H4 (cell line): ENCODE measurements at places on chromosomes 6 and 20. TPM values are rescaled to one million over a fixed set of nuclear protein-coding genes. Genes with fewer than 3 reads are reported as not detected.
A peak's percentile ranks its signal among the peaks of the same experiment; 100 is the strongest.

DNA sequence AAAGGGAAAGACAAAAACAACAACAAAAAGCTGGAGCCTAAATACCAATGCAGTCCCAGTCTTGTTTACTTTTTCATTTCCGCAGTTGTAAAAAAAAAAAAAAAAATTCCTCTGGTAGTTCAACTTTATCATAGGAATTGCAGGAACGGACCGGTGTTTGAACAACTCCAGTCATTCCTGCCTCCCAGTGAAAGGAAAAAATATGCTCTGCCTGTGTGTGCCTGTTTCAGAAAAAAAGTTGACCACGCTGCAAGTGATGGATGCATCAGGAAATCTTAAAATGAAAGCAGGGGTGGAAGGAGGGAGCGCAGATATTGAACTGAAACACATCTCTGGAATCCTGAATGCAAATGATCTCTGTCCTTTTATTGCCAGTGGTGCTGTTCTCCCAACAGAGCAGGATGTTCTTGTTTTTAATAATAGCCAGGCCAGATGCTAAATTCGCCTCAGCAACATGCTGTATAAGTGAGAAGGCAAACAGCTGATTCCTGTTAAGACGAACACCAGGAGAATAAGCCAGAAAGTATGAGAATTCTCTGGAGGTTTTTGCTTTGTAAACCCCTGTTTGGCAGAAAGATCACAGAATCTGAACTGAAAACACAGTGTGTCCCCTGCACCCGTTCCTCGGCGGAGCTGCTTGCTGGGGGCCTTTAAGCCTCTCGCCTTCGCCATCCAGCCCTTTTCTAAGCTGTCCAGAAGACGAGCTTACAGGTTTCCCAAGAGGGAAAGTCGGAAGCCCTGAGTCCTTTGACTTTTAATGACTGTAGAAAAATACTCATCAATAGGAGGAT lies 178.4 kb upstream of the SUPT3H start:
- peak; percentile 53 for DNase-seq

DNA sequence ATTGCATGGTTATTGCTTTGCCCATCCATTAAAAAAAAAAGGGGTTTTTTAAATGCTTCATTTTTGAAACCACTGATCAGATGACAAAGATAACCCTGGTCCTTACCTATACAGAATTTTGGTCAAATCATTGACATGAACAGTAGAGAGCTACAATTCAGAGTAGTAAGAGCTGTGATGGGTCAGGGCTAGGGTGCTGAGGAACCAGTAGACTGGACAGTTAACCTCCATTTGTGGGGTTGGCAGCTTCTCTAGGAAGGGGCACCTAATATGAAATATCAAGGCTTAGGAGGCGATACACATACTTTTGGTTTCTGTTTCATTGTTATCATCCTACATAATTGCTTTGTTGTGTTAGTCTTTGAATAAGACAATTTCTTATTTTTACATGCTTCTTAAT lies 55.1 kb downstream of the ORC3 start:
- DNase-seq = no peak

GRCh38 chr6:12504325-12504966 lies 212.1 kb upstream of the PHACTR1 start:
- DNase-seq = peak; percentile 31

DNA sequence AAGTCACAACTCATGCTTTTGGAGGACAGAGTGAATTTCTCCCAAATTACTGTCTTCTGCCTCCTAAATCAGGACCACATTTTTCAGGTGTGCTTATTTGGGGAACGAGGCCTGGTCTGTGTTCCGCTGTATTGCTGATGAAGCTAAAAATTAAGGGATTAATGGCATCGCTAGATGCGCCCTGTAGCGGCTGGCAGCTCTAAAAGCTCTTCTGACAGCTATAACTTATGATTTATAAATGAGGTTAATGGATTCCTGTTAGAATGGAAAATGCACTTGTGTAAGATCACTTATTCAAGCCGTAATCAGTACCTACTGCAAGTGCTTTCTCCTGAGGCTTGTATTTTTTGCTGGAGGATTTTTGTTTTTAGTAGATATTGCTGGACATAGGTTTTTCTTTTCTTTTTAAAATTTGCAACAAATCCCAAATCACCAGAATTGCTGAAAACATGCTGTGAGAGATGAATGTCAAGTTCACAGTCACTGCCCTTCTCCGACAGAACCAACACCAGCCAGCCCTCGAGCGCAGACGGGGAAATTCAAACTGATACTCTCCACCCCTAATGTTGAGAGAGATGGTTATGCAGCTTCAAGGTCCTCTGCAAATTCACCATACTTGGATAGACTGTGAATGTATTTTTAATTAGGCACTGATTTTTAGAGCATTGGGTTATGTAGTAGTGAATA lies 49.1 kb downstream of the AKAP12 start:
- no peak for DNase-seq

GRCh38 chr20:63672666-63673065 lies 14.6 kb downstream of the RTEL1 start:
- DNase-seq = no peak

Gene DEFB126
- not detected in 2 replicates for total RNA-seq

DNA sequence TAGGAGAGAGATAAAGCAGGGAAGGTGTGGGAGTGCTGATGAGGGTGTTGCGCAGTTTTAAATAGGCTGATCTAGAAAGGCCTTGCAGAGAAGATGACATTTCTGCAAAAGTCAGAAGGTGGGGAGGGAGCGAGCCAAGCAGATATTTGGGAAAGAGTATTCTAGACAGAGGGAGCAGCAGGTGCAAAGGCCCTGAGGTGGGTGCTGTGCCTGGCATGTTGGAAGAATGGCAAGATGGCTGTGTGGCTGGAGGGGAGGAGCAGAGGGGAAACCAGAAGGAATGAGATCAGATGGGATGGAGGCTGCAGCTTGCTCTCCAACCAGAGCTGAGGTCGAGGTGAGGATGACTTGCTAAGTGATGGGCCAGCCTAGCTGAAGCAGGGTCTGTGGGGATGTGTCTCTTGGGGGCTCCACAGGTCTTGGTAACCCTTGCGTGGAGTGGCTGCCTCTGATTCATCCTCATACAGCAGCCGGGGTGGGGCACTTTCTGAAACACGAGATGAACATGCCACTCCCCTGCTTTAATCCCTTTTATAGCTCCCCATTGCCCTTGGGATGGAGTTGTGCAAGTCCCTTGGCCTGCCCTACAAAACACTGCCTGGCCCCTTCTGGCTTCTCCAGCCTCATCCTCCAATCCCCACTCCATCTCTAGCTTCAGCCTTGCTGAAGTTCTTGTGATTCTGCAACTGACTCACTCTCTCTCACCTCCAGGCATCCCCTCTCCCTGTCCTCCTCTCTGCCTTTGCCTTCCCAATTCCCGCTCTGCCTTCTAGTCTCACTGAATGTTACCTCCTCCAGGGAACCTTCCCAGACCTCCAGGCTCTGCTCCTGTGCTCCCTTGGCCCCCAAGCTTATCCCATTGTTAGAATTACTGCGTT lies 94.1 kb downstream of the CDH22 start:
- peak; percentile 54 for DNase-seq

- DNase-seq = no peak
These were observed 529.9 kb upstream of the MMS22L start for GRCh38 chr6:97812940-97813339.

Gene UNC5CL
- 0.25 and 0.27 TPM in 2 replicates for total RNA-seq

Gene BCAS1
- 0.12 TPM in 1 of 2 replicates, not detected in the other for total RNA-seq

Gene RREB1
- total RNA-seq = 5.3 and 13.0 TPM in 2 replicates

DNA sequence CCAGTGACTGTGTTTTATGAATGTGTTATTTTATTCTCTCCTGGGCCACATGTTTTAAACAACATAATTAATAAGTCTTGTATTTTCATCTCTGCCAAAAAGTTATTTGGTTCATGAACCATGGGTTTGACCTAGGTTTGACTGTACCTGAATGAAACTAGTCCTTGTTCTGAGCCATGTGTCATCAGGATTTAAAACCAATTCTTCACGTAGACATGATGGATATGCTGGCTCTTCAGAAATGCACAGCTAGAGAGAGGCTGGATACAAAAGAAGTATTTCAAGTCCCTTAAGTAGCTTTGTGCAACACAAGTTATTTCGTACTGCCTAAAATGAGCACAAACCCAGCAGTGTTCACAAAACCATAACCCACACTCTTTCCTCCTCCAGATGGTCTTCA lies 116.1 kb downstream of the IBTK start:
- DNase-seq = no peak

DNA sequence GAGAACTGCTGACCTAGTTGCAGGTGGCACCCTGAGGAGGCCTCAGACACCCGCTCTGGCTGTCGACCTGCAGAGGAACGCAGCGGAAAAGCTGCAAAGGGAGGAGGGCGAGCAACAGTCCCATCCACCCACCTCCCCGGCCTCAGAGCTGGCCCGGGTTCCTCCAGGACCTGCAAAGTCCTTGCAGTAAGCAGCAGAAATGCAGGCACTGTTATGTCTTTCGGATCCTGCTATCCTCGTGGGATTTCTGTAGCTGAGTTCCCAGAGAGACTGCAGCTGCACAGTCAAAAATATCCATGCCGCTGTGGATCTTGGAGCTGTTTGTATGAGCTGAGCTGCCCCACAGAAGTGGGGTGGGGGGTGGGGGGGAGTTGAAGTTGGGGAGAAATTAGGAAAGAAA lies 251.3 kb downstream of the ANKRD60 start:
- DNase-seq = no peak

DNA sequence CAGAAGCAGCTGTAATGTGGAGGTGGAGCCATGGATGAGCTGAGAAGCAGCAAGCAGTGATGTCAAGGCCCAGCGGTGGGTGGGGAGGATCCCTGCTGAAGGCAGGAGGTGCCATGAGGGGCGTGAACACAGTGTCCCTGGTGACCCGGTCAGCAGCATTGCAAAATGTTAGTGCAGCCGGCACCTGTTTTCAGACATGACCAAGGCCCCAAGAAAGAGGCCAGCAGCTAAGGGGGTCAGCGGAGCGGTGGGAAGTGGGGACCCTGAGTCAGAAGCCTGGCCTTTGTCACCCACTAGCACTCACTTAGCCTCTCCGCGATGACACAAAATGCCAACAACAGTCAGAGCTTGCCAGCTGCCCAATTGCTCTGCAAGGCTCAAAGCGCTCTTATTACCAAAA lies 51.9 kb downstream of the TMEM242 start:
- no peak for DNase-seq

Gene KIF16B
- 5.0 and 7.4 TPM in 2 replicates for total RNA-seq
